ENCODE measurements at places on chromosomes 16 and 17.

DNA sequence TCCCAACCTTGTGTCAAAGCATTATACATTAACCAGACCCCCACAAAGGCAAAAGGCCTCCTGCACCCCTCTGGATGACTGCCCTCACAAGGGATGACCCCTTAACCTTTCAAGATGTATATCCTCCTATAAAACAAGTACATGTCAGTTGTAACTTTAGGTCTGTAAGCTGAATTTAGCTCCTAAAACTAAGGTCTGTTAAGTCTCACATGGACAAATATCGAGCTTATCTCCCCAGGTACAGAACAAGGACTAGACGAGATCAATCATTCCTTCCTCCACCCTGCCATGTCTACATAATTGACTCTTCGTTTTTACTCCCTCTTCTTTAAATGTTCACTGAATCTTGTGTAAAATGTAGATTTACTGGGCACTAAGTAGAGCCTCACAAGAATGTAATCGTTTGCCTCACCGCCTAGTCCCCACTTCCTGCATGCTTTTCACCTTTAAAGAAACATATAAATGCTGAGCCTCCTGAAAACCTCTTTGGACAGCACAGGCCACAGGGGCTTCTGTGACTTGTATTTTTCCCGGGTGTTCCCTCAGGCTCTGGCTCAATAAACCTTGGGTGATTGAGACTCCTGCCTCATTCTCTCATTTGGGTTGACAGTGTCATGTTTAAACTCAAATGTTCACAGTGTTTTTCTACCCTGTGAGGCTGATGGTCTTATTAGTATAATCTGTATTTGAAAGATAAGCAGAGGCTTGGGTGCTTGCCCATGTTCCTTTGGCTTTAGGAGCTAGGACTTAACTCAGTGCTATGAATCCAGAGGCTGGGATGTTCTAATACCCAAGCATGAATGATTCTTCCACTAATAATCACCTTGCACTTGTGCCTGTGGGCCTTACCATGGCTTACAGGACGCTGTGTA, 37.6 kb downstream of the MMD start:
- no peak for DNase-seq

GRCh38 chr17:69950701-69951418, 124.2 kb upstream of the KCNJ16 start:
- DNase-seq: no peak

GRCh38 chr17:40490289-40490853, 11.1 kb downstream of the TNS4 start:
- no peak for DNase-seq

- no peak for DNase-seq
These were observed 114.5 kb downstream of the AXIN2 start for GRCh38 chr17:65446838-65447526.

DNA sequence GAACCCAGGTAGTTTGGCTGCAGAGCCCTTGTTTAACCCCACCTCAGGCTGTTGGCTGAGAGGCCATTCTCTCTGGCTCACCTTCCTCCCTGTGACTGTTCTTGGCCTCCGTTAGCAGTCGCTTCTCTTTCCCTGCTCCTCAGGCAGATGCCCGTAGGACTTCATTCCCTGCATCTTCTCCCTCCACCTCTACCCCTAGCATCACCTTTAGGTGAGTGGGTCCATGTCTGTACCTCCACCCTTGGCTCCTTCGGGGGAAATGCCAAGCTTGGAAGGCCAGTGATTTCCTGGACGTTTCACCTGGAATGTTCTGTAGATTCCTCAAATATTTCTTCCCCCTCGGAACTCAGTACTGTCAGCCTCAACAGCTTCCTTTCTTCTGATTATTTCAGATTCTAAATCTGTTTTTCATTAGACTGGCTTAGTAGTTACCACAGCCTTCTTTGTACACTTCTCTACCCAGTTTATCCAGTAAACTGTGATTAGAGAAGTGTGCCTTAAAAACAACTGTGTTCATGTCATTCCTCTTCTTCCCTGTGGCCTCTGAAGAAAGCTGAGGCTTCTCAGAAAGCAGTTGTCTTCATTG, 227.9 kb downstream of the MSI2 start:
- no peak for DNase-seq

GRCh38 chr17:29243792-29244191, 2.9 kb upstream of the CRYBA1 start:
- no peak for DNase-seq

DNA sequence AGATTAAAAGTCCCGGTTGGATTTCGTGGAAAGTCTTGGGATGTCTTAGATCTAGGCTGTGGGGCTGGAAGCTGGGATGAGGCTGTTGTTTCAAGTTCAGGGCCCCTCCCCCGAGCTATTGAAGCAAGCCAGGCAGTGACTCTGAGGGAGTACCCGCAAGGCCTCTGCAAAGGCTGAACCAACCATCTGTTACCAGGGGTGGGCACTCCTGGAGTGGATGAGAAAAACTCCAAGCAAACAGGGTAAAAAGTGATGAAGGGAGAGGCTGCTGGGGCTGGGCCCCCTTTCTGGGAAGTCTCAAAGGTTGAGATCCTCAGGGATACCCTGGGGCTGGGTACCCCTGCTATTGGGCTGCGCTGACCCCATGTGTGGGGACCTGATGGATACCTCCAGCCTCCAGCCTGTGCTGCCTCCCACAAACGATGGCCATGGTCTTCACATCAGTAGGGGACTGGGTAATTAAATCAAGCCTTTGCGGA, 82.4 kb upstream of the KIFC3 start:
- no peak for DNase-seq

DNA sequence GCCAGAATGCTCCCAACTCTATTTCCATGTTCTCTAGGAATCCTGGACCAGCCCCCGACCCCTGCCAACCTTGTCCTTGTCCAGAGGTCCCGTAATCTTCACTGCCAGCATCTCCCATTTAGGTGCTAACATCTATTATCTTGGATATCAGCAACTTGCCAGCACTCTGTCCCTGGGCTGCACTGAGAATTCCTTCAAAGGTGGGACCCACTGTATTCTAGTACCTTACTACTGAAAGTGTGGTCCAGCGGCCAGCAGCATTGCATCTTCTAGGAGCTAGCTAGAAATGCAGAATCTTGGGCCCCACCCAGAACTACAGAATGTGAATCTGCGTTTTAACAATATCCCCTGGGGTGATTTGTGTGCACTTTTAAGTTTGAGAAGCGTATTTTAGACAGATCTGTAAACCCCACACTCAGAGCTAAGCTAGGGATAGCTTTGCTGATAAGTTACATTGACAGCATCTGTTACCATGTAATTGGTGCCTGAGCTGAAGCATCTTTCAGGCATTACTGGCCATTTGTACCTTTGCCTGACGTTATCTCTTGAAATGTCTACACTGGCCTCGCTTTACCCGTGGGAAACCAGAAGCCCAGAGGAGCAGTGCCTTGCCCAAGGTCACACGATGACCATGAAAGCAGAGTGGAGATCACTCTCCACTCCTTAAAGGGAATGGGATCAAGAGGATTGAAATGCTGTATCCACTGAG, 8.3 kb downstream of the ABAT start:
- DNase-seq: no peak

DNA sequence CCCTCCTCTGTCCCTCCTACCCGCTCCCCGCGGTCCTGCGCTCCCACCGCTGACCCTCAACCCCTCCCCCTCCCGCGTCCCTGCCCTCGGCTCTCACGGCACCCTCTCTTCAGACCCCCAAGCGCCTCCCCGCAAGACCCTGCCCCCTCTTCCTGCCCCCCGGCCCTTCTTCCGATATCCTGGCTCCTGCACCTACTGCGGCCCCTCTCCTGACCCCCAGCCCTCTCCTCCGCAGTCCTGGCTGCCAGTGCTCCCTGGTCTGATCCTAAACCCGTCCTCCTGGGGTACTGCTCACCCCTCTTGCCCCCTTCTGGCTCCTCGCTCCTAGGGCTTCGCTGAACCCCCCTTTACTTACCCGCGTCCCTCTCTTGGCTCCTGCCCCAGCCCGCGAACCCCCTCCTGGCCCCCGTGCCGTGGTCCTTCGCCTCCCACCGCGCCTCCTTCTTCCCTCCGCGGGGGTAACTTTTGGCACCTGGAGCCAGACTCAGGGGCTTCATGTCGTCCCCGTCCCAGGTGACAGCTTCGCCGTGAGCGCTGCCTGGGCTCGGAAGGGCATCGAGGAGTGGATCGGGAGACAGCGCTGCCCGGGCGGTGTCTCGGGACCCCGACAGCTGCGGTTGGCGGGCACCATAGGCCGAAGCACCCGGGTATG, 839 bp downstream of the NKD1 start:
- DNase-seq: no peak

GRCh38 chr16:19242987-19243575, 42.5 kb upstream of the CLEC19A start:
- no peak for DNase-seq

GRCh38 chr17:58415371-58416055, 1.8 kb downstream of the RNF43 start:
- no peak for DNase-seq

GRCh38 chr17:37300683-37301082, 75.1 kb upstream of the C17orf78 start:
- no peak for DNase-seq

- DNase-seq: no peak
These were observed 16.3 kb downstream of the IRF8 start for GRCh38 chr16:85915125-85915845.

DNA sequence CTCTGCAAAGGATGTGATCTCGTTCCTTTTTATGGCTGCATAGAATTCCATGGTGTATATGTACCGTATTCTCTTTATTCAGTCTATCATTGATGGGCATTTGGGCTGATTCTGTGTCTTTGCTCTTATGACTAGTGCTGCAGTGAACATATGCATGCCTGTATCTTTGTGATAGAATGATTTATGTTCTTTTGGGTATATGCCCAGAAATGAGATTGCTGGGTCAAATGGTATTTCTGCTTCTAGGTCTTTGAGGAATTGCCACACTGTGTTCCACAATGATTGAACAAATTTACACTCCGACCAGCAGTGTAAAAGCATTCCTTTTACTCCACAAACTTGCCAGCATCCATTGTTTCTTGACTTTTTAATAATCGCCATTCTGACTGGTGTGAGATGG, 60.2 kb upstream of the ADORA2B start:
- DNase-seq: no peak

DNA sequence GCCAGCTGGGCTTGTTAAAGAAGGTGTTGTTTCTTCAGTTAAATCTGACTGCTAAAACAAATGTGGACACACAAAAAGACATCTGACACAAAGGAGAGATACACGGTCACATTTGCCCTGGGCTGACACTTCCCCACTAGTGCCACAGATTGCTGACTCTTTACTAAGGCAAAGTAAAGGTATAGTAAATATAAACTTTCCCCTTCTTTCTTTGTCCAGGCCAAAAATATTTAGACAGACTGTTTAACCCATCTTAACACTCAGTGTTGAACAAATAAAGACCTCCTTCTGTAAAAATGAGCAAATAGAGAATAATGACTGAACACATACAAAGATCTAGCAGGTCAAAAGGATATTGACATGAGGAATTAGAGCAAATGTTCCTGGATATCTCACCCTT, 58.4 kb downstream of the SCNN1G start:
- no peak for DNase-seq

- no peak for DNase-seq
These were observed 87.6 kb upstream of the CIBAR2 start for GRCh38 chr16:85199880-85200279.

GRCh38 chr17:78497115-78497540, 80.1 kb downstream of the DNAH17 start:
- DNase-seq: no peak

- DNase-seq: no peak
These were observed 13.5 kb upstream of the DNAI2 start for GRCh38 chr17:74260525-74260850.

- DNase-seq: no peak
These were observed at the start of gene MCRIP2 for GRCh38 chr16:641326-642188. MCRIP2 (plus strand) TSS chr16:641828; CDS start chr16:641992, 164 bp downstream.

DNA sequence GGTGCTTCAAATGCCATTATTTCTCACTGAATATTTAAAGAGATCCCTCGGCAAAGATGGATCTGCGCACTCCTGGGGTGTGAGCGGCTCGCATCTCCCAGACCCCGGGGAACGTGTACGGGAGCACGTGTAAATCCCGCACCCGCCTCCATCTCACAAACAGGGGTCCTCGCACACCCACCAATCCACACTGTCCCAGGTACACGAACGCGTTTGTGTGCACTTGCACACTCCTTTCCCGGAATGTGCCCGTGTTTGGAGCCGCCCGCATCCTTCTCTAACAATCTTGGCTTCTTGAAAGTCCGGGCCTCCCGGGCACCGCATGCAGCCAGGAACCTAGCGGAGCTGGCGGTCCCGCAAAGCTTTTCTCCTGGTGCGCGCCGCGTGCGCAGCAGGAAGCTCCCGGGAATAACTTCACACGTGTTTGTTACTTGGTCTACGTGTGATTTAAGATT, 2.5 kb upstream of the SALL1 start:
- DNase-seq: no peak

DNA sequence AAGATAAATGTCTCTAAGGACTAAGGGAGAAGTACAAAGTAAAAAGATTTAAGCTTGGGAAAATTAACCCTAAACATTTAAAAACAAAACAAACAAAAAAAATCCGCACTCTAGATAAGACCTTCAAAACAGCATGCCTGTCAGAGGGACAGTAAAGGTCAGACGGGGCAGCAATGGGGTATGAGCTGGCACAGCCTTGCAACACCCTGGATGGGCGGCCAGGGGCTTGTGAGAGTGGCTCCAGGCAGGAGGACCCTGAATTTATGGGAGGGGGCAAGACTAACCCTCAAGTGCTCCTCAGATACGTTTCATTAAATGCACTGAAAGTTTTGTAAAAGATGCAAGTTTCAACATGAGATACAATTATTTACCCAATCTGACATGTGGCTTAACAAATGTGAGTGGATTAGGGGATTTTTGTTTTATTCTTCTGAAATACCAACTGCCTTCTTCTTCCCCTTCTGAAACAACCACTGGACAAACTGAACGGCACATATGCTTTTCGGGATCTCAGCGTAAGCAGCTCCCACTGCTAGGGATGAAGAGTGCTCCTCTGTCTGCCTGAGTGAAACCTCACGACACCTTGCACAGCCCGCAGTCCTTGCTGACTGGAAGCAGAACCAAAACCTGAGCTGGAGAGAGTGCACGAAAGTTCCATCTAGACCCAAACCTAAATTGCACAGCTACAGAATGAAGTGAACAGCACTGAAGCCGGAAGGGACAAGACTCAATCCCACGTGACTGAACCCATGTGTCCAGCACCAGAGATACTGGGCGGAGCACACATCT, 128.4 kb downstream of the ANKRD11 start:
- no peak for DNase-seq

DNA sequence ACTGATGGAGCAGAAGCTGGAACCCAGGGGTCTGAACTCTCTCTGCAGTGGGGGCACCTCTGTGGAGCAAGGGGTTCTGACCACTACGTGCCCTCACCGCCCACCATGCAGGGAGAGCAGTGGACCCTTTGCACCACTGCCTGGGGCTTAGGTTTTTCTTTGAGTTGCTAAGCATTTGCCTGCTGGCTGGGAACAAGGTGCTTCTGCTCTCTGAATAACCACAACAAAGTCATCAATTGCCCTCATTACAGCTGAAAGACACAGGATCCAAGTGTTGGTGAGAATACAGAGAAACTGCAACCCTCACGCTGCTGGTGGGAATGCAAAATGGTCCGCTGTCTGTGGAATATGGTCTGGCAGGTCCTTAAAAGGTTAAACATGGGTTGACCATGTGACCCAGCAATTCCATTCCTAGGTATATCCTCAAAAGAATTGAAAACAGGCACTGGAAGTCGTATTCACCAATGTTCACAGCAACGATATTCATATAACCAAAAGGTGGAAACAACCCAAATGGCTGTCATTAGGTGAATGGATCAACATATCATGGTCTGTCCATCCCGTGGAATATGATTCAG, 22.8 kb downstream of the NLRC3 start:
- DNase-seq: no peak
